ENCODE measurements at places on chromosomes 2 and 18.

DNA sequence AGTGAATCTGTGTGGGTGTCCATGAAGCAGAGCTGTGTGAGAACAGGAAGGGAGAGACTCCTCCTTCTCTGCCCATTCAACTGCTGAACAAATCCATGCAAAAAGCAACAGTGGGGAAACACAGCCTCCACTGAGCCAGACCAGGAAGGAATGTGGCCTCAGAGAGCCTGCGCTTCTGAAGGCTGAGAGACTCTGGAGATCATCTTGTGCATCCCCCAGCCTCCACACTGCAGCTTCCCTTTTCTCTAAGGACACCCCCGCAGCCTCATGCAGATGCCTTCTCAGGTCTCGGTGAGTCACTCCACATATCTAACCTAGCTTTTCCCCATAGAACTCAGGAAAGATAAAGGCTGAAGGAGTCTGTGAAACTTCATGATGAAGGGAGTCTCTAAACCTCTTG, 402.9 kb downstream of the TNS1 start:
- no peak for DNase-seq

DNA sequence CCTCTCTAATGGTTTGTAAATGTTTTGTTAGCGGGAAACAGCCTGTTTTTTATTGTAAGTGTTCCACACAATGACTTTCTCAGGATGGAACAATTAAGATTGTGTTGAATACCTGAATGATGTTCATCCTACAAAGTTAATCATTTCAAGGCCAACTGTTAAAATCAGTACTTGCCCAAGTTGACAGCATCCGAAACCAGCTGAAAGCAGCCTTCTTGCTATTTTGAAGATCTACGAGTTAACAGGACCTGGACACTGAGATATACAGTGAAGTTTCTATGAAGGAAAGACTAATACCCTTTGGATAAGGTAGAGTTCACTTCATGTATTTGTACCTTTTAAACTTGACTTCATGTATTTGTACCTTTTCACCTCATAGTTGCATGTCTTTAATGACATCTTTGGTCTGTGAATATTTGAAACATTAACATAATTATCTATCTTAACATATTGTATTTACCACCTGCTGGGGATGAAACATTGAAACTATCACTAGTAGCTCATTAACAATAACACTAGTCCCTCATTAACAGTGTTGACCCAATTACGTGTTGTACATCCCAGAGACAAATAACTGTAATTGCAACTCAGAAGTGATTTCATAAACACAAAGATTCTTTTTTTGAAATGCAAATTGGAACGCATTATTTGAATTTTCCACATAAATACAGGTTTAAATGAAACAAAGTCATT, 556.0 kb upstream of the MEX3C start:
- no peak for DNase-seq

- no peak for DNase-seq
These were observed 182.6 kb downstream of the PLCL1 start for GRCh38 chr2:197986977-197987376.

- DNase-seq, result no peak
These were observed 152.7 kb downstream of the WDSUB1 start for GRCh38 chr2:159133797-159134196.

- DNase-seq, result no peak
These were observed 78.1 kb downstream of the IRS1 start for GRCh38 chr2:226721541-226721940.

DNA sequence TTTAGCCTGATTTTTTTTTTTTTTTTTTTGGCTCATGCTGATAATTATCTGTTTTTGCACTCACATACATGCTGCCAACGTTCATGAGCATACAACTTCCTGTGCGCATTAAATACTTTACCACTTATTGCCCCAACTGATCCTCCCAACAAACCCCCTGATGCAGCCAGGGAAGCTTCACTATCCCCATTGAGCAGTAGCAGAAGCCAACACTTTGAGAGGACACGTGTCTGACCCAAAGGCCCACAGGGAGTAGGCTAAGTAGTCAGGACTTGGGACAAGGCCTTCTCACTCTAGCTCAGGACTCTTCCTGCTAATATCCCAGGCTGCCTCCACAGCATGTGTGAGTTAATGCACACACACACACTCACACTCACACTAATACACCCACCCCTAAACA, 36.2 kb upstream of the MAT2A start:
- DNase-seq, result no peak

DNA sequence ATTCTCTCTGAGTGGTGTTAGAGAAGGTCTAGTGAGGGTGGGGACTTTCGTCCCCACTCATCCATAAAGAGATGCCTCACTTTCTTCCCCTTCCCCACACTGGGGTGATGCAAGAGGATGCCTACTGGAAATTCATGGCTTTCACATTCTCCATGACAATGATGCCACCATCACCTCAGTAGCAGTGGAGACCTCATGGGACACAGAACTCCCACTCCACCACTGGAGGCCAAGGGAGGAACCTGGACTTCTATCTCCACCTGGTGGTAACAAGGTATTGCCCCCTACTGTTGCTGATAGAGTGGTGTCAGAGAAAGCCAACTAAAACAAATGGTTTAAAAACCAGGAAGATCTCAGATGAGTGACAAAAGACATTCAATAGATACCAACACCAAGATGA, 110.9 kb downstream of the INHBB start:
- DNase-seq, result no peak

Data from SW 1271 (cell line).